ENCODE measurements at places on chromosomes 2 and 18.

- DNase-seq: no peak
Observed at GRCh38 chr2:240151477-240152031, 11.1 kb upstream of the OTOS start.

DNA sequence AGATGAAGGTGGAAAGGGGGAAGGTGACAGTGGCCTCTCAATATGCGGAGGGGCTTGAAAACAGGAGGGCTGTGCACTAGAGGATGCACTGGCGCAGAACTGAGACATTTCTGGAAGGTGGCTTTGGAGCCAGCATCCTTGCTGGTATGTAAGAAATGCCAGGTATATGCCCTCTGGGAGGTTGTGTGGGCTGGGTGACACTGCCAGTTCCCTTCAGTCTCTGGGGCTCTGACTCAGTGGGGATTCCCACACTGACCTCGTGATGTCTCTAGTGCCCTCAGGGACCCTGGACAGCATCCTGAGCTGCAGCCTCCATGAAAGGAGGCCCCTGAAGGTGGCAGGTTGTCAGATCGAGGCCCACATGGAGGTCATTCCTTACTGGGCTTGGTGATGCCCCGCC is 74.0 kb downstream of the AGAP1 start:
- DNase-seq: no peak

DNA sequence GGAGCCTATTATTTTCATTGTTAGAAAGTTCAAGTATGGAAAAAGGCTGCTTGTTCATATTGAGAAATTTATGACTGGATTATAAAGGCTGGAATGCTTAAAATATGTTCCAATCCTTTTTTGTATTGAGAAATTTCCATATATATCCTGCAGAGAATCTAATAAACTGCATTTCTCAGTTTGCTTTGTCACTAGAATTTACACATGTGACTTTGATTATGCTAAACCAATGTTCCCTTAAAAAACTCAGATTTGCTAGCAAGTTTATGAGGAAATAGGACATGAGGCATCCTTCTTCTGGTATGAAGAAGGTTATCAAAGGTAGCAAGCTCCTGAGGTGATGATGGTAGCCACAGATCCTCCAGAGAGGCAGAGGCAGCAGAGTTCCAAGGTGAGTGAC is 29.2 kb upstream of the DSEL start:
- DNase-seq: no peak

GRCh38 chr2:68857855-68858456 is 13.2 kb downstream of the BMP10 start:
- DNase-seq: no peak

GRCh38 chr2:43513796-43514195 is 82.0 kb downstream of the THADA start:
- no peak for DNase-seq

DNA sequence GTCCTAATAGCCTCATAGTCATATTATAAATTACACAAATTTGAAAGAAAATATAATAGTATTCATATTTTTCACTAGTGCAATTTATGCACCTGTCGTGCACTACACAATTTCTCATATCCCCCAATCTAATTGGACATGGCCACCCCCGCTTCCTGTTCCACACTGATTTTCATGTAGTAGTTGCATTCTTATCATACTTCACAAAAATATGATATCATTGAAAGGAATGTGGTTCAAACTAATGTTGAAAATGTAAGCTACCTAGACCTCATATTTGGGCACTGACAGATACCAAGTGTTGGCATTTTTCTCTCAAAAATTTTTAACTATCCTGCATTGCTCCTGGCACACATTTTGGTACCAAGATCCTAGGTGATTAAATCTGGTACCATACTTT is 985.5 kb upstream of the POU3F3 start:
- DNase-seq: no peak

- DNase-seq: no peak
Observed at GRCh38 chr2:37340637-37341036, 3.8 kb upstream of the QPCT start.

- DNase-seq: peak; percentile 83
Observed at GRCh38 chr2:96174251-96175144, 29.3 kb upstream of the DUSP2 start.

- DNase-seq: no peak
Observed at GRCh38 chr2:66366619-66367018, 68.3 kb upstream of the MEIS1 start.

- DNase-seq: no peak
Observed at GRCh38 chr2:6027066-6027465, 334.9 kb downstream of the SOX11 start.

GRCh38 chr2:198045227-198045626 is 240.8 kb downstream of the PLCL1 start:
- no peak for DNase-seq

- DNase-seq: no peak
Observed at GRCh38 chr2:78780256-78780655, 245.2 kb upstream of the REG3G start.

- no peak for DNase-seq
Observed at GRCh38 chr2:177538323-177538722, 145.8 kb downstream of the AGPS start.

- DNase-seq: no peak
Observed at GRCh38 chr2:113966832-113967231, 76.9 kb downstream of the ACTR3 start.

DNA sequence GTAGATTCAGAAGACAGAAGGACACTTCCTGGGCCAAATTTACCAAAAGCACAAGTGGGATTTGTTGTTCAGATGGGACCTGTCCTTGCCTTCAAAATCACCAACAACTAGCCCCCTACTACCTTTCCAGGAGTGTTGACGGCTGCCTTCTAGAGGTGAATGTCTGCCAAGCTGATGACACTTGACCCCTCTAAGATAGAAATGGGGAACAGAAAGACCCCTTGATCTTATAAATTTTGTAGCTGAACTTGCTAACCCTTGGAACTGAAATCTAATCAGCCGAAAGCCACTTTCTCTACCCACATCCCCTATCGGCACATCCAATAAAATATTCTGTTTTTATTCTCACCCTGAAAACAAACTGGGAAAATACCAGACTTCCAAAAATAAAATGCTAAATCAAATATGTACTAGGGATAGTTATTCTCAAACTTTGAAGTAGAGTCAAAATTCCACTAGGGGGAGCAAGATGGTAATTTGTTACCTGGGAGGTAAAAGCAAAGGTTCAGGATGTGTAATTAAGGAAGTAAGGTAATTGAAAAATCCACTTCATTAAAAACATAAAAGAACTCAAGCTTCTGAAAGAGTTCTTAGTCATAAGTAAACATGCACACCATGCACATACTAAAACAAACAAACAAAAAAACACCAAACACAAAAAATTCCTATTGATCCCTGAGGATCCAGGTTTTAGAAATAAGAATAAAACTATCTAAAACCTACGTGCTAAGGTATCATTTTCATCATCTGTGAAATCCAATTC is 119.2 kb downstream of the ANKRD44 start:
- DNase-seq: no peak

DNA sequence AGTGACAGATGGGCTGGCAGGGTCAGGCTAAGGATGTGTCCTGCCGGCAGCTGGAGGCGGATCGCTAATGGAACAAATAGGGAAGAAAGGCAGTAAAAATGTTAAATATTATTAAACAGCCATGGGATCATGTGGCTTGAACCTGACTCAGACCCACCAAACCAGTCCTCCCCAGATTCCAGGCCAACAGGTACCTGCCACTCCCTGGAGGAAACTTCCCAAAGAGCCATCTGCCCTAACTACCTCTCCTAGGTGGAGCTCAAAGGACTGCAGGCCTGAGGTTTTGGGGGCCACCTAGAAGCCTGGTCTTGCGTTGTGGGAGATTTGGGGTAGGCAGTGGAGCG is 34.3 kb downstream of the CIB4 start:
- DNase-seq: no peak

GRCh38 chr2:239519089-239519920 is 118.5 kb upstream of the HDAC4 start:
- DNase-seq: no peak

- no peak for DNase-seq
Observed at GRCh38 chr2:150557020-150557600, 69.6 kb upstream of the RND3 start.

DNA sequence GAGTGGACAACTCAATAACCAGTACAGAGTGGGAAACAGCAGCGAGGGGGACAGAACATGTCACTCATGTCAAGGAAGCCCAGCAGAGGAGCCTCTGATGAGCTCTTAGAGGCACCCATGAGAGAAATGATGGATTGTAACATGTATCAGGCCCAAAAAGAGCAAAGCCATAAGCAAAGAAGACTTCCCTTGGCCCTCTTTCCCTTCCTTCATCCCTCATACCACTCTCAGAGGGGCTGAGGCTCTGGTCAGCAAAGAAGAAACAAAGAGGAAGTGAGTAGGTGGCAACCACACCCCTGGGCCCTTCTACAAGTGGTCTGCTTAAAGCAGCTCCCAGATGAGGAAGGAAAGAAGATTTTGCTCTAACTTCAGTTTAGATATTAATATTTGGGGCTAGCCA is 112.8 kb downstream of the CDC42EP3 start:
- no peak for DNase-seq

DNA sequence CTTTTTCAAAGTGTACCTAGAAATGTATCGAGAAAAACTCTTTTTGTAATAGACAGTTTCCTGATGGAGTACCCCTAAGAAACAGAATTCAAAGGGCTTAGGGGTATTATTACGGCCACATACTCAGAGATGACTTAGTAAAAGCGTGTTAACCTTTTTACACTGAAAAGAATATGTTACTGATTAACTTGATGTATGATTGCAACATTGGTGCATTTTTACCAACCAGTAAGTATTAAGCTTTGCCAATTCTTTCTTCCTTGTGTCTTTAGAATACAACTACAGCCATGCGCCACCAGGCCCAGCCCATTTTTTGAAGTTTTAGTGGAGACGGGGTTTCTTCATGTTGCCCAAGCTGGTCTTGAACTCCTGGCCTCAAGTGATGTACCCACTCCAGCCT is 1997.0 kb upstream of the LRRTM1 start:
- DNase-seq: no peak

DNA sequence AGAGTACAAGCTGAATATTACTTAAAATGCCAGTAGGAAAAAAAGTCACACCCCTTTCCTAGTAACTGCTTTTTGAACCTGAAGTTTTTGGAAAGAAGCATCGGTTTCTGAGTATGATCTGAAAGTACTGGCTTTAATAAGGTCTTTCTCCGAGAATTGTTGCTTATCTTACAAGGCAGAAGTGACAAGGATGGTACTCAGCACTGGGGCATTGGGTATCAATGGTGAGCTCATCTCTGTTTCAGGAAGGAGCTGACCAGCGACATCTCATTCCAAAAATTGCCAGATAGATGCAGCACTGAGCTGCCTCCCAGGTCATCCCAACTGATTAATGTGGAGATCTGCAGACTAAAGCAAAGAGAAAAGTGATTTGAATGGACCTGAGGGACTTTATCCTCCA is 85.4 kb downstream of the FMNL2 start:
- no peak for DNase-seq

GRCh38 chr2:54347622-54348021 is 91.6 kb upstream of the TSPYL6 start:
- DNase-seq: no peak

- no peak for DNase-seq
Observed at GRCh38 chr18:31546476-31546875, 45.2 kb upstream of the TTR start.

GRCh38 chr2:234289834-234290590 is 206.9 kb downstream of the ARL4C start:
- peak; percentile 59 for DNase-seq

GRCh38 chr2:49616800-49617199 is 462.5 kb upstream of the FSHR start:
- DNase-seq: no peak

- peak; percentile 39 for DNase-seq
Observed at GRCh38 chr18:32552421-32553030, 81.8 kb upstream of the GAREM1 start.

DNA sequence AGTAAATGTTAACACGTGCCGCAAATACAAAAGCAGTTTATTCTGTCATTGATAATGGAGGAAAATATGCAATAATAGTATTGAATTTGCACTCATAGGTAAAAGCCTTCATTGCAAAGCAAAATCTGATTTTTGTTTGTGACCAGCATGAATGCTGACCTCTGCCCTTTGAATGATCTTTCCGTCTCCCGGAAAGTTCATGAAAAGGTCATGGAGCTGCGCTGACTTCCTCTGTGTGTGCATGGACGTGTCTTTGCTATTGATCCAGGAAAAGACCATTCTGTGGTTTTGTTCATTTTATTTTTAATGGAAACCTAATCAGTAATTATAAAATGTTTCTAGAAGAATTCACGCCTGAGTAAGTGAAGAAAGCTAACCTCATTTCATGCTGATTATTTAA is 320.0 kb downstream of the MTX2 start:
- no peak for DNase-seq

GRCh38 chr2:75790121-75790813 is 79.6 kb upstream of the GCFC2 start:
- no peak for DNase-seq

GRCh38 chr2:201955702-201956141 is 77.9 kb upstream of the FZD7 start:
- no peak for DNase-seq

GRCh38 chr18:4807604-4808293 is 352.6 kb upstream of the DLGAP1 start:
- DNase-seq: no peak

DNA sequence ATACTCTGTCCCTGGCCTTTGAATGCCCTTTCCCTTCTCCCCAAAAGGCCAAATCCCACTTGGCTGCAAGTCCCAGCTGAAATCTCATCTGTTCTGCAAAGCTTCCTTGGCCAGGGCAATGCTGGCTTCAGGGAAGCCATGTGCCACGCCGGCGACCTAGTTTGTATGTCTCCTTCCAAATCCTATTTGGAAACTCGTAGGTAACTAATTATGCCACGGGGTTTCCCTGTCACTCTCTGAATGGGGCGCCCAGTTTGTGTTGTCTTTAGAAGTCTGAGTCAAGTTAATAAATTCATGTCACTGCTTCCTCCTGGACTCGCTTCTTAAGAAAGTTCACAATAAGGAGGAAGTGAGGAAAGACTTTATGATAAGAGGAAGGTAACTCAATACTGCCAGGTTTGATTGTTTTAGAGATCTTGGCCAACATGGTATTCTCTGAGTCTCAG is 19.1 kb downstream of the FHL2 start:
- no peak for DNase-seq

- DNase-seq: no peak
Observed at GRCh38 chr2:128516938-128517337, 198.3 kb upstream of the HS6ST1 start.

GRCh38 chr2:207819021-207819797 is 49.5 kb upstream of the FZD5 start:
- DNase-seq: no peak

GRCh38 chr18:2656237-2656980 is 883 bp downstream of the SMCHD1 start:
- peak; percentile 32 for DNase-seq

- DNase-seq: no peak
Observed at GRCh38 chr2:120619579-120619978, 116.1 kb upstream of the GLI2 start.

DNA sequence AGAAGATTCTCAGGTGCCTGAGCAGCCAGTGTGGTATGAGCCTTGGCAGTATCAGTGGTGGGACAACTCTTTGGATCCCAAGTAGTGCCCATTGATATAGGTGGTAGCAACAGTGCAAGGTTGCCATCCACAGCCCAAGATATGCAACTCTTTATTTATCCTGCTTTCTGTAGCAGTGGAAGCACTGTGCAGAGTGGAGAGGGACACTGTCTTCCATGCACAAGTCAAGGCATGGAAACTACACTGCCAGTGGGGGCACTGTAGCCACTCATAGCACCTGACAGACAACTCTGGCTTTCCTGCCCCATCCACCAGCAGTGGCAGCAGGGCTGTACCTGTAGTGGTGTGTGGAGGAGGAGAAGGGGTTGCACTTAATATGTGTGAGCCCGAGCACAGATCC is 409.6 kb upstream of the TMEFF2 start:
- DNase-seq: no peak
